ENCODE measurements at places on chromosomes 3 and 15.

- no peak overlapping the region for H3K27ac ChIP-seq
- DNase-seq = no peak
- no peaks in the 10 kb centered on the region for H3K27me3 ChIP-seq
- no peak overlapping the region for H3K4me3 ChIP-seq
Measured at GRCh38 chr3:99545941-99546580, 92.3 kb upstream of the COL8A1 start.

DNA sequence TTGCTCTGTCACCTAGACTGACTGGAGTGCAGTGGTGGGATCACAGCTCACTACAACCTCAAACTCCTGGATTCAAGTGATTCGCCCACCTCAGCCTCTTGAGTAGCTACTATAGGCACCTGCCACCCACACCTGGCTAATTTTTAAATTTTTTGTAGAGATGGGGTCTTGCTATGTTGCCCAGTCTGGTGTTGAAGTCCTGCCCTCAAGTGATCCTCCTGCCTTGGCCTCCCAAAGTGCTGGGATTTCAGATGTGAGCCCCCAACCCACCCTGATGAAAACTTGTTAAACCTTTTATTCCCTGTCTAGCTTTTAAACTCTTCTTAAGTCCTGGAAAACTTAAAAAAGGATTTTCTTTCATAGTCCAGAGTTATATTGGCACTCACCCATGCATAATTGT is 2.6 kb downstream of the ECT2 start:
- no peak overlapping the region for H3K27ac ChIP-seq
- no peaks in the 10 kb centered on the region for H3K4me1 ChIP-seq
- no peaks in the 10 kb centered on the region for H3K27me3 ChIP-seq
- no peak for DNase-seq

DNA sequence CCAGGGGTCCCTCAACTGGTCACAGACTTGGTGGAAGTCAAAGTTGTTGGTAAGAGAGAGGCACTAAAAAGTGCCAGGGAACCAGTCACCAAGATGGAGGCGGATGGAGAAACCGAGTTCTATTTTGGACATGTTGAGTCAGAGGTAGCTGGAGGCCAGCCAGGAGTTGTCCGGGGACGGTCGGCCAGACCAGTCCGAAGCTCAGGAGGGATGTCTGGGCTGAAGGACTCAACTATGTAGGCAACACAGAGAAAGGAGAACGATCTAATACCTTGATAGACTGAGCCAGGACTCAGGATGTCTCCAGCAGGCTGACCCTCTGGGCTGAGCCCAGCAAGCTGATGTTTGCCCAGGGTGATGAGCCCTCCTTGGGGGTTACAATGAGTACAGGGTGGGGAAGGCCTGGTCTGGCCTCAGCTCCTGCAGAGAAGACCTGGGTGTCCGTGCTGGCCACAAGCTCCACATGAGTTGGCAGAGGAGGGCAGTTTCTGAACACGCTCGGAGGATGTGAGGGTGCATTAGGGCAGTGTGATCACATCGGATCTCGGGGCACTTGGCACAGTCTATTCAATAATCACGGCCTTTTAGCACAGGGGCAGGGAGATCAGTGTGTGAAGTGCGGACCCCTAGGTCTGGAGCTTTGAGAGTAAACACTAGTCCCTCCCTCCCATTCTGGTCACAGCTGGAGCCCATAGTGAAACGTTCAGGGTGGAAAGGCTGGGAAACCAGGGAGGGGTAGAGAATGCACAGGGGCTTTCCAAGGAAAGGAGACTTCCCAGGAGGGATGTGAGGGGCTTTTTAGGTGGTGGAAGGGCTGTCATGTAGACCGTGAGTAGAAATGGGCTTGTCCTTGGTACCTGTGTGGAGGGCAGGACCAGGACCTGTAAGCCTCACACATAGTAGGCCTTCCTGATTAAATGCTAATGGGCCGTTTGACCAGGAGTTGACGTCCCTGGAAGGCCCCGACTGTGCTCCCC is 111.9 kb downstream of the ETFA start:
- no peak for DNase-seq
- H3K4me3 ChIP-seq = no peak overlapping the region
- no peak overlapping the region for H3K27ac ChIP-seq
- peaks cover 5% of the 10 kb centered on the region for H3K4me1 ChIP-seq

GRCh38 chr15:79394231-79394630 is 37.9 kb upstream of the MINAR1 start:
- H3K27me3 ChIP-seq = no peaks in the 10 kb centered on the region
- no peaks in the 10 kb centered on the region for H3K4me1 ChIP-seq
- H3K4me3 ChIP-seq = no peak overlapping the region
- DNase-seq = no peak
- H3K36me3 ChIP-seq = no peaks in the 10 kb centered on the region
- H3K27ac ChIP-seq = no peak overlapping the region

DNA sequence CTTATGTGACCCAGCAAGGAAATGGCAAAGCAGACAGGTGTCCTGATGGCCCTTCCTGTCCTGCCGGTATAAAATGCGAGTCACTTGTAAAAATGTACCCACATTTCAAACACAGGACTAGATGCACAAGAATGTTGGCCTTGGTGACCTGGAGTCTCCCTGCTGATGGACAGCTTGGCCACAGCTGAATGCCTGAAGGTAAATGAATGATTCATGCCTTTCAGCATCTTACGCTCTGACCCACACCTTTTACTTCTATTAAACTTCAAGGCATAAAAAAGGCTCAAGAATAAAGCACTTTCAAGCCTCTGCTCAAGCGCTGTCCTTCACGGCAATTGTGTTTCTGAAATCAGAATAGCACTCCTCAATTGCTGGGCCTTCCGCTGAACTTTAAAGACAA is 228.0 kb upstream of the SLCO3A1 start:
- H3K27ac ChIP-seq = no peak overlapping the region
- H3K4me1 ChIP-seq = no peaks in the 10 kb centered on the region
- no peaks in the 10 kb centered on the region for H3K27me3 ChIP-seq
- DNase-seq = no peak
- no peaks in the 10 kb centered on the region for H3K36me3 ChIP-seq

DNA sequence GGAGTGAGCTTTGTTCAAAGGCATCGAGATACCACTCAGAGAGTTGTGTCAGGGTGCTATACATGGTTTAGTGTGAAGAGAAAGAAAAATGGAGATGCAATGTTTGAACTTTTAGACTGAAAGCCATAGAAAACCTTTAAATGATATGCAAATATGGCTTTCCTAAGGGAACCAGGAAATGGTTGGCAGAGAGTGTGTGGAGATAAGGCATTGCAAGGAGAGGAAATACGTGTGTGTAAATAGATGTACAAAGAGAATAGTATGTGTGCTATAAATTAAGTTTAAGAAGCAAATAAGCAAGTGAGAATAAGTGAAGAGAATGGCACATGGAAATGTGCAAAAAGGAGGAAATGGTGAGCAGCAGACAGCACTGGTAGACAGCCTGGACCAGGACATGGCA is 198.1 kb downstream of the SLC9A9 start:
- no peaks in the 10 kb centered on the region for H3K4me1 ChIP-seq
- no peak for DNase-seq
- H3K27ac ChIP-seq = no peak overlapping the region
- H3K4me3 ChIP-seq = no peak overlapping the region
- no peaks in the 10 kb centered on the region for H3K36me3 ChIP-seq

GRCh38 chr3:177491296-177492032 is 294.2 kb upstream of the TBL1XR1 start:
- peaks cover 3% of the 10 kb centered on the region for H3K4me1 ChIP-seq
- H3K4me3 ChIP-seq = no peak overlapping the region
- DNase-seq = peak; percentile 47

DNA sequence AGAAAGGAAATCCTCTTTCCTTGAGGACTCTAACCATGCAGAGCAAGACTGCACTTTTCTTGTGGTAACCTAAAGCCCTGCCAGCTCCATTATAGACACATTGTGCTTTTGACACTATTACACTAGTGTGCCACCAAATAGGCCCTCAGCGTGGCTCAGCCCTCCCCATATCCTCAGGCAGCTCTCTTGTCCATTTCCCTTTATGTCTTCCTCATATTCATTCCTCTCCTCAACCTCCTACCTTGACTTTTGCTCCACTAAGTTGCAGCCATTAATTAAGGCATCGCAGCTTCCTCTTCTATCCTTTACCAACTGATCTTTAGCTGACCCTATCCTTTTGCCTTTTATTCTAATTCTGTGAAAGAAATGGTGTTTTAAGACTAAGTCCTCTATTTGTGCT is 3.7 kb downstream of the ATG7 start:
- H3K4me3 ChIP-seq = no peak overlapping the region
- peaks cover 2% of the 10 kb centered on the region for H3K4me1 ChIP-seq
- no peak overlapping the region for H3K27ac ChIP-seq
- no peak for DNase-seq

- H3K4me1 ChIP-seq = no peaks in the 10 kb centered on the region
- no peak overlapping the region for H3K27ac ChIP-seq
- peak; percentile 77 for DNase-seq
- no peak overlapping the region for H3K4me3 ChIP-seq
Measured at GRCh38 chr3:142904639-142905436, 16.0 kb upstream of the PCOLCE2 start.

- H3K4me1 ChIP-seq = no peaks in the 10 kb centered on the region
- H3K27me3 ChIP-seq = no peaks in the 10 kb centered on the region
Measured at GRCh38 chr3:43638594-43639447, 17.0 kb upstream of the ANO10 start.

DNA sequence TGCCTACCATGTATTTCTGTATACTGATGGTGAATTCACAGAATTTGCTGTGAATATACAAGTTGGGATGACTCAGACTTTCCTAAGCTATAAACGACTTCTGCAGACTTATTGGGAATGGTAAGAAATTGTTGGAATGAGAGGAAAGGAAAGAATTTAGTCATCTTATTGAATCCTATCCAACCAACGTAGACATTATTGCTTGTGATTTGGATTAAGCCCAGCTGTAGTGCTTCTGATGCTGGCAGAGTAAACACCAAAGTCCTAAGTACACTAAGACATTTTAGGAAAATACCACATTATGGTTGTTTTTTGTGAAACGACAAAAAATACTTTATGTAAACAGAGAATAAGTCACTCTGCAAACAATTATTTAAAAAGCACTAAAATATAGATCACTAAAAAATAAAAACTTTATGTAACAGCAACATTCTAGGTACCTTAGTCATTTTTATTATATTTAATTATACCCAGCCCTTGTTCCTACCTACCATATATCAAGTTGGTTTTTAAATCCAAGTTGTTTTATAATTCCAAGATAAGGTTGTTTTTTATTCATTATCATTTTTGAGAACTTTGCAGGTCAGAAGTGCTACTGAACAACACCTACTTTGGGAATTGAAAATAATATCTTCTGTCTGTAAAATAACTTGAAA is 99.2 kb upstream of the MLF1 start:
- DNase-seq = no peak
- no peak overlapping the region for H3K27ac ChIP-seq
- H3K4me3 ChIP-seq = no peak overlapping the region
- no peaks in the 10 kb centered on the region for H3K36me3 ChIP-seq
- H3K27me3 ChIP-seq = no peaks in the 10 kb centered on the region

DNA sequence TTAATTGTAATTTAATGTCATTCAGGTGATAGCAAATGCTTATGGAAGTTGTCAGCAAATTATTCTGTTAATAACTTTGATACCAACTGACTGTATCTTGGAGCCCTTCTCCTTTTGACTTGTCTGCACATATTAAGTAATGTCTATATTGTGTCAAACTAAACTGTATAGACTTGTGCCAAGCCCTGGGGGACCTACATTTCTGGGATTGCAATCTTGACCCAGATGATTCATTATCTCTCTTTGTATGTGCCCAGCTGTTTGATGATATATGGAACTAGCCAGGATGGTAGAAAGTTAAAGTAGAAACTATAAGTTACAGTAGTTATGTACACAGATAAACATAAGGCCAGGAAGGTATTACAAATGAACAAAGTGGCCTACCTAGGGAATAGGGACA is 402.8 kb upstream of the RARB start:
- no peak overlapping the region for H3K27ac ChIP-seq
- H3K36me3 ChIP-seq = no peaks in the 10 kb centered on the region
- H3K27me3 ChIP-seq = no peaks in the 10 kb centered on the region

- H3K27me3 ChIP-seq = no peaks in the 10 kb centered on the region
- H3K4me1 ChIP-seq = no peaks in the 10 kb centered on the region
- no peaks in the 10 kb centered on the region for H3K36me3 ChIP-seq
- no peak overlapping the region for H3K27ac ChIP-seq
Measured at GRCh38 chr3:141039589-141039988, 11.6 kb upstream of the SPSB4 start.
